ENCODE measurements at places on chromosomes 4 and X.

GRCh38 chr4:101862595-101862994, 72.1 kb downstream of the BANK1 start:
- DNase-seq, result no peak

- no peak for DNase-seq
These were observed 250.7 kb downstream of the THOC2 start for GRCh38 chrX:123481913-123482851.

DNA sequence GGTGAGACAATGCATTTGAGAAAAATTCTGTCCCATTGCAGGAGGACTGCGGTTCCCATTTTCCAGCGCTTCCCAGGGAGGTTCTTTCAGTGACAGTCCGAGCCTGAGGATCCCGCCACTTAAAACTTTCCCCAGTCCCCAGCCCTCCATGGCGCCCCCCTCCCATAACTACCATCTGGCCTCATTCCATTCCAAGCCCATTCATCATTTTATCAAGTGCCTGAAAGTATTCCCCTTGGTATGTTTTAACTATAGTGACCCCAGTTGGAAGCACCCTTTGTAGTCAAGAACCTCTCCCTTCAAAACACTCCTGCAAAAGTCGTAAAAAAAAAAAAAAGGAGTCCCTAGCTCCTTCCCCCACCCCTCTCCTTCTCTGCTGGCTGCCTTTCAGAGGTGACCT, 1.2 kb downstream of the RASL11B start:
- DNase-seq, result no peak

GRCh38 chrX:10367406-10367805, 210.6 kb downstream of the CLCN4 start:
- no peak for DNase-seq

DNA sequence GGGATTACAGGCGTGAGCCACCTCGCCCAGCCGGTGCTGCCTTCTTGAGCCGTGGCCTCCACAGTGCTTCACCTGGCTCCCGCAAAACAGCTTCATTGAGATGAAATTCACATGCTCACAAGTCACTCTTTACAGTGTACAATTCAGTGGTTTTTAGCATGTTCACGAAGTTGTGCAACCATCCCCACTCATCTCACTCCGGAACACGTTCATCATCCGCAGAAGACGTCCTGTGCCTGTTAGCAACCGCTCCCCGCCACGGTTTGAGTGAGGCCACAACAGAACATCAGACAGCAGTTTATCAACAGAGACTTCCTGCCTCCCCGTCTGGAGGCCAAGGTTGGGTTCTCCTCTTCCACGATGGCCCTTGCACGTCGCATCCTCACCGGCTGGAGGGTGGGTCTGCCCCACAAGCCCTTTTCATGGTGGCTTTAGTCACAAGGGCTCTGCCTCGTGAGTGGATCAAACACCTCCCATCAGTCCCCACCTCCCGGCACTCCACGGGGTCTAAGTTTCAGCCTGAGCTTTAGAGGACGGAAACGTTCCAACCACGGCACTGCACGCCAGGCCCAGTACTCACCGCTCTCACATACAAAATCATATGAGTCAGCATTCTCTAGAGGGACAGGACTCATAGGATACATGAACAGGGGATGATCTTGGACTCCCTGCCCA, 29.6 kb upstream of the SPON2 start:
- DNase-seq, result peak; percentile 73
